Eye (tissue), 1 donor: ENCODE measurements at places on chromosomes 11 and 22.

DNA sequence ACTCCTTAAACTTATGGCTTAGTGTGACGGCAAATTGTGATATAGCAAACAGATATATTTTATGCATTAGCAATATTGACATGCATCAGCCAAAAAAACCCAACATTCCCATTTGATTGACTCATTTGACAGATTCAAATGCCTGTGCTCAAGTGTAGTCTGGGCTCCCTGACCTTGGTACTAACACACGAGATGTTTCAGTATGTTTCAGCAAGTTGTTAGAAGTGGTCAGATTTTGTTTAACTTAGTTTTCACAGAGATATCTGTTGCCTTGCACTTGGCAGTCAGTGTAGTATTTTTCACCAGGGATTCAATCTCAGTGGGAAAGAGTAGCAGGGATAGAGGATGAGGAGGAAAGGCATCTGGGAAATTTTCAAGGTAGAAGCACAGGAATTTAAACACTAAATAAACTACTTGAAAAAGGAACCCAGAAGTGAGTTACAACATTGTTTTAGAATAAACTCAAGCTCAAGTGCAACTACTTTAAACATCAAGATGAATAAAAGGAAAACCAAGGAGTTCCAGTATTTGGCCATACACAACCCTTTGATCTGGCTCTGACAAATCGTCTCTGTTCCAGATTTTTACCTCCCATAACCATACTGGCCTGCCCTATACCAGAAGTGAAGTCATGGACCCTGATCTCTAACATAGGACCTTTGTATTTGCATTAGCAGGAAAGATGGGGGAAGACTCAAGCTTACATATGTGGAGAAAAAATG, 56.5 kb upstream of the BLID start:
- DNase-seq = no peak

- no peak for DNase-seq
Observed at GRCh38 chr11:40185793-40186192, 1273.7 kb downstream of the LRRC4C start.

DNA sequence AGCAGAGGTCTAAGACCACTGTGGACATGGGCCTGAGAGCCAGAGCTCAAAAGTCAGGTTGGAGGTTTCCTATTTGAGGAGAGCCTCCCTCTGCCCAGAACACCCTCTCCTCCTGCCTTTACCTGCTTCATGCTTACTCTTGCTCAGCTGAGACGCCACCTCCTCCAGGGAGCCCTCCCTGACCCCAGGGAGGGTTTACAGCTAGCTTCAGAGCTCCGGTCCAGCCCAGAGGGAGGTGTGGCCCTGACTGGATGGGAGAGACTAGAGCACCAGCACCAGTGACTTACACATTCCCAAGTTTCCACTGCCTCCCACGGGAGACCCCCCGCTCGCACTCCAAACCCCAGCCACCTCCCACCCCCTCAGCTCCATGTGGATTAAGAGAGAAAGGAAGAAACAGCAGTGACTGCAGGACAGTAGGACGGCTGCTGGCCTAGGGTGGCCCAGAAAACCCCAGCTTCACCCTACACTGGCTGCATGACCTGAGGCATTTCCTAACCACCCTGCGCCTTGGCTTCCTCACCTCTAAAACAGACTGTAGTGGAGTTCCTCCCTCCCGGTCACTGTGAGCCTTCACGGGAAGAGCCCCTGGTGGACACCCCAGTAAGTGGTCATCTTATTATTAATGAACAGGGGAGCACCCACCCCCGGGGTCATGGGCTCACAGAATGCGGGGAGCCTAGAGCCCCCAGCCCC, 24.5 kb upstream of the PDGFB start:
- DNase-seq = no peak

DNA sequence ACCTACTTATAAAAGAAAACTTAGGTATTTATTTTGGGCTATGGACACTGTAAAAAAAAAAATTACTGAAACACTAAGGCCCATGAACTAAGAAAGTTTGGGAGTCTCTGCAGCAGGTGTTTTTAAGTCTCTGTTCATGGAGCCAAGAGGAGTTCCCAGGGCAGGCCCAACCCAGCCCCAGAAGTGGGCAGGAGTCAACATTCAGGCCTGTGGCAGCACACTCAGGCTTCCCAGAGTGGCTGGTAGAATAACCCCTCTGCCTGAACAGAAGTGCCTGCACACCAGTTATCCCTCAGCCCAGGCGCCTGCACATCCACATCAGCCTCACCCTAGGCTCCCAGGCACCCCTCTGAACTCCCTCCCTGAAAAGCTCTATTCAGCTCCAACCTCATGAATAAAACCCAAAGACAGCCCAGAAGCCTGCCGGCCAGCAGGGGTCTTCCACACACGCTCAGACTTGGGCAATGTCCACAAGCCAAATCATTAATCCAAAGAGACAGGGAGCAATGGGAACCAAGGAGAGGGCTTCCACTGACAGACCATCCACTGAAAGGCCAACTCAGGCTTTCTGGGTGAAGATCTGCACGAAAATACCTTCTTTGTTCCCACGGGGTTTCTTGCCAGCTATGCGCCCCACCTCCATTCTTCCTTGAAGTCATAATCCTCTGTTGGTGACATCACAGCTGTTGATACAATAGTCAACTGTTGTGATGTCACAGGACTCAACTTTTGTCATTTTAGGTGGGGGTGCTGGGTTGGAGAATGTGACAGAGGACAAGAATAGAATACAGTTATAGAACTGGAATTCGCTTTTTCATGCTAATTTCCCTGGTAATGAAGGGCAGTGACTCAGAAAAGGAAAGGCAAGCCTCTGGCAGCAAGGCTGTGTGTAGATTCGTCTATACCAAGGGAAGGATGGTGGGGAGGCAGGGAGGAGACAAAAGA, 83.7 kb downstream of the RPL27A start:
- peak; percentile 57 for DNase-seq

GRCh38 chr22:44396021-44396726, 83.4 kb upstream of the SHISAL1 start:
- DNase-seq = no peak
